ENCODE measurements at places on chromosomes 12 and 14. TPM values are rescaled to one million over a fixed set of nuclear protein-coding genes. Genes with fewer than 3 reads are reported as not detected.

Gene KRT78
- not detected for total RNA-seq

Gene FAIM2
- not detected for total RNA-seq

Gene TRIM9
- 0.69 TPM for total RNA-seq

Gene AQP6
- total RNA-seq = not detected

Gene P3H3
- 17.4 TPM for total RNA-seq

Gene RNASE12
- not detected for total RNA-seq

Gene NRL
- 2.4 TPM for total RNA-seq

Gene KRT75
- not detected for total RNA-seq

Gene SGPP1
- 63.4 TPM for total RNA-seq

DNA sequence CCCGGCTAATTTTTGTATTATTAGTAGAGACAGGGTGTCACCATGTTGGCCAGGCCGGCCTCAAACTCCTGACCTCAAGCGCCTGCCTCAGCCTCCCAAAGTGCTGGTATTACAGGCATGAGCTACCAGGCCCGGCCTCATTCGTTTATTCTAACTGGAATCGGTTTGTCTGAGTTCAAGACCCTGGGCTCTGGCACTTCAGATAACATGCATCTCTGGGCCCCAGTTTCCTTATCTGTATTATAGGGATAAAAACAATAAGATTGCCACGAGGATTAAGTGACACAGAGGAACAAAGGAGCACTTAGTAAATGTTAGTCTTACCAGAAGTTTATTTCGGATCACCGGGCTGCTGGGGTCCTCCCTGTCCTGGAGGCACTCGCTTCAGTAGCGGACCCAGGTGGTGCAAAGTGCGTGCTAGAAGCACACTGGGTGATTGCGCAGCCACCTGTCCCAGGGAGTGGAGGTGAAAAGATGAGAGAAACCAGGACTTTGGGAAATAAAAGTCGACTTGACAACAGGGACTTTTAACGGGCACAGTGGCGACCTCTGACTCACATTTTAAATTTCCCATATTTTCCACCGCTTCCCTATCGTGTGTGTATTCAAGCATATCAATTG is 37.5 kb downstream of the ACACB start:
- DNase-seq = peak; percentile 25

DNA sequence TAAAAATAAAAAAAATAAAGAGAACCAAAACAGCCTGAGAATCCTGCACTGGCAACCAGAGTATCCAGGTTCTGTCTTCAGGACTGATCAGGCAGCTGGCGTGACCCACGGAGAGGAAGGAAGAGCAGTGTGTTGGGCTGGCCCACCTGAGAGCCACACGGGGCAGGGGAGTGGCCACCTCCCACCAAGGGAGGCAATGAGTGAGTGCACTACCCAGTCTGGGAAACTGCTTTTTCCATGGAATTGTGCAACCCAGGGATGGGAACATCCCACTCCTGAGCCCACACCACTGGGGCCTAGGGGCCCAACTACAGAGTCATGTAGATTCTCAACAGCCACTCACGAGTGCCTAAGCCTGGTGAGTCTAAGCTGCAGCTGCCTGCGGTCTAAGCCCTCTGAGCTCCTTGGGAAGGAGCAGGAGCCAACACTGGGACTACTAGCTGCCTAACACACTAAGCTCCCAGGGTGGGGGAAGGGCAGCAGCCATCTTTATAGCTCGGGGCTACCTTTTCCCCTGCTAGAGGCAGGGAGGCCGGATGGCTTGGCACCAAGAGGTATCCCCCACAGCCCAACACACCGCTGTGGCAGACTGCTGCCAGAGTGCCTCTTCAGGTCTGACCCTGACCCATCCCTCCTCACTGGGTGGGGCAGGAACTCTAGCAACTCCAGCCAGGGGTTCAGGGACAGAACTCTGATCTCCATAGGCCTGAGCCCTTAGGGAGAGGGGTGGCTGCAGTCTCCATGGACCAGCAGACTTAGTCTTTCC is 610.9 kb downstream of the RERGL start:
- DNase-seq = no peak

DNA sequence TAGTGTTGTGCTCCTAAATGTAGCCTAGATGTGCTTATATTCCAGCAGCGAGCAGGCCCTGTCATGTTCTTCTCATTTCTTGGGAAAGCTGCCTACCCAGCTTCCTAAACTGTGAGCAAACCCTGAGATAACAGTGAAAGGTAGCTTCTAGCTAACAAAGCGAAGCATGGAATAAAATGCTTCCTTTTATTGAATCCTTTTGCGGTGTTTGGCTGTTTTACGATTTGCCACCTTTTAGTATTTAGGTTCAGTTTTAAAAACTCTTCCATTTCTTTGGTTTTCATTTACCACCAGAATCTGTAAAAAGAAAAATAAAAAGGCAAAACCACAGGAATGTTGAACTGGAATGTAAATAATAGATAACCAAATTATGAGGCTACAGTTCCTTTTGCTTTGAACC is 5.0 kb upstream of the PKP2 start:
- DNase-seq = no peak

- DNase-seq = peak; percentile 53
Observed at GRCh38 chr14:59679872-59680271, 103.3 kb upstream of the CCDC175 start.

DNA sequence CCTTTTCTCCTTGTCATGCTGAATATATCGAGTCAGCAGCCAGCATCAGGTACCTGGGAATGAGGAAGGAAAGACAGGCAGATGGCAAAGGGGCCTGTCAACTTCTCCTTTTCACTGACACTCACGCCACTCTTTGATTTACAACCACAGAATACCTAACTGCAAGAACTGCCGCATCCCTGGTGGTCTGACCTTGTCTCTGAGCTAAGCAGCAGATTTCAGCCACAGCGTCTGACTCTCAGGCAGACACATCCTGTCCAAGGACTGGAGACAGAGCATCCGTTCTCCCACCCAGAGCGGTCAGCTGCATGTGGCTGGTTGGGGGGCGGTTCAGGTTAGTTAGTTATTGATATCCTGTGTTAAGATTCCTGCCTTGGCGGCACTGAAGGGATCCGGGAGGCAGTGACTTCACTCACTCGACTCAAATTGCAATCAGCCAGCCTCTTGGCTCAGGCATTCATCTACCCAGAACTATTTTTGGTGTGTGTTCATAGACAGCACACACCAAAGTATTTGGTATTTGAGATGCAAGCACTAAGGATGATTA is 11.2 kb upstream of the MAP1LC3B2 start:
- DNase-seq = peak; percentile 86

GRCh38 chr12:111024205-111024801 is 103.9 kb upstream of the MYL2 start:
- DNase-seq = no peak

GRCh38 chr12:96063046-96063445 is 27.7 kb upstream of the LTA4H start:
- peak; percentile 18 for DNase-seq

DNA sequence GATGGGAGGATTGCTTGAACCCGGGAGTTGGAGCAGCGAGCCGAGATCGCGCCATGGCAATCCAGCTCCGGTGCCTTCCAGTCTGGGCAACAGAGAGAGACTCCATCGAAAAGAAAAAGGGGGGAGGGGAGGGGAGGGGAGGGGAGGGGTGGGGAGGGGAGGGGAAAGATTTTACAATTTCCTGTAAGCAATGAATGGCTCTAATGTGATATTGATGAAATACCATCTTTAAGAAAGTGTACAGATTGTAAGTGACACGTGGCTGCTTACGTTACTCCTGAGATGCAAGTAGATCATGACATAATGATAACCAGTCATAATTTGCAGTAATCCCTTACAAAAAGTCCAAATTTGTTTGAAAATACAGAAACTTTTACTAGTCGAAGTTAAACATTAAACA is 1.4 kb downstream of the SLC25A21 start:
- DNase-seq = no peak

GRCh38 chr12:124694846-124695497 is 127.6 kb upstream of the NCOR2 start:
- peak; percentile 96 for DNase-seq

- no peak for DNase-seq
Observed at GRCh38 chr12:54437243-54437642, 18.2 kb upstream of the ITGA5 start.

- DNase-seq = no peak
Observed at GRCh38 chr14:25350021-25350420, 300.1 kb upstream of the STXBP6 start.
